Choroid plexus epithelial cell (primary cell): ENCODE measurements at places on chromosomes 4 and X.
A peak's percentile ranks its signal among the peaks of the same experiment; 100 is the strongest.

DNA sequence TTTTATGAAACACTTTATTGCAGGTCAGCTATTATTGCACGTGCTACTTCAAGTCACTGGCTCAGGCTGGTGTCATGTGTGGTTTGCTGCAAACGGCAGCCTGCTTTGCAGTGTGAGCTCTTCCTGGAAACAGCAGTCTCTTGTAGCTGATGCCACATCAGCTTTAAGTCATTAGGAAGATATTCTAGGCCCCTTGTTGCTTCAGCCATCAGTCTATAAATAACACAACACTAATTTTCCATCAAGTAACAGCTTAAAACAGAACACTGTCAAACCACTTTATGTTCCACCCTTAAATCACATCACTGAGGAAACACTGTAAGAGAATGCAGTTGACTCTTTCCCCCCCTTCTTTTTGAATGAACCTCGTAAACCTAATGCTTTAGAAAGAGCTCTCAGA is 93.8 kb downstream of the GATB start:
- no peak for DNase-seq

DNA sequence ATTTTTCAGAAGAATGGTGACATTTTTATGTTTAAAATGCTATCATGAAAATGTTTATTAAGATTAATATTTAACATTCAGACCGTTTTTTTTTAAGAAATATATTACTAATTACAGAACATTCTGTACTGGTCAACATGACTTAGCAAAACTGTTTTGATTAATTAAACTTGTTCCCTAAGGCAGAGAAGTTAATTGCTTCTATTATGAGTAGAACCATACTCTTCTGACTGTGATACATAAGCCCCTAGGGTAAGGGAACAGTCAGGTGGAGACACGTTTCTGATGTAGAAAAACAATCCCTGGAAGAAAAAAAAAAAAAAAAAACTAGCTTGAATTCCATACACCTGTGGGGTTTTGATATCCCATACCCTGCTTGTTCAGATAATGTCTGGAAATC is 97.4 kb downstream of the GPM6A start:
- no peak for DNase-seq

GRCh38 chr4:7626531-7626930 is 191.8 kb upstream of the PSAPL1 start:
- DNase-seq, result no peak

GRCh38 chr4:99762728-99763127 is 53.9 kb upstream of the DAPP1 start:
- no peak for DNase-seq

GRCh38 chrX:426881-427280 is 40.2 kb upstream of the PPP2R3B start:
- DNase-seq, result peak; percentile 14

DNA sequence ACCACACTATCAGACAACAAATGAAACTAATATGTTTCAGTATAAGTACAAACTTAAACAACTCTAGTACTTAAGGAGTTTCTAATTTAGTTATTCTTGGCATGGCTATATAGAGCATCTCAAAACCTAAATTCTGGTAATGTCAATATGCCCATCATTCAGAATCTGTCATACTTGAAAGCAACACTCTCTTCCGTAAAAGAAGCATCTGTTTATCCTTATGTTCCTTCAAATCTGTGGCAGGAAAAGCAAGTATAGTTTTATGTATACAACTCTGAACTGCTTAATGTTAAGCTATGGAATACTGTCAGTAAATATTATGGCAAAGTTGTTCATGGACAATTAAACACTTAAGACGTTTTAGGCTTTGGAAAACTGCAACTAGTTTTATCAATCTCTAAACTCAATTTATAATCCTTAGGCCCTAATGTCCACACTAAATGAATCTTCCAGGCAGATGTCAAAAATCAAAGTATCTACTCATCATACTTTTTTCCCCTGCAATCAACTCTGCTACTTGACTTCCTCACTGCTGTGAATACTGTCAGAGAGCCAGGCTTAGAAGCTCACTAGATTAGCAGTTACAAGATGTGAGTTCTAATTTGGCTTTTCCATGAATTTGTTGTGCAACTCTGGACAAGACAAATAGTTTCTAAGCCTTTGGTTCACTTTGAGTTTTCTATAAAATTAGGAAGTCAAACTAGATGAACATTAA is 109.4 kb downstream of the SCLT1 start:
- no peak for DNase-seq

DNA sequence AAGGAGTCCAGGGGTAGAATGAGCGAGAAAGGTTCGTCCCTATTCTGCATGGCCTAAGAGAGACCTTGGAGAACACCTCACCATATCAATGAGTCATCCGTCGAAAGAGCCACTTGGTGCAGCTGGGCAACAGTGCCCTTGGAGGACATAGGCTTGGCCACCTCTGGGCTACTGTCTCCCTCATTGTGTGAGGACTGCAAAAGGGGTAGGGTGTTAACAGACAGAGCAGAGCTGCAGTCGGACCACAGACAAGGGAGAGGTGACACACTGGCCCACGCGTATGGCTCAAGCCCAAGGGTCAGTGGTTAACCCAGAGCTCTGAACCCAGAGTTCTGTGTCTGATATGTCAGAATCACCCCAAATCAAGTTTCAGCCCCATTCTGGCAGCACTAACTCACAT is 118.2 kb upstream of the BMP3 start:
- DNase-seq, result no peak

- peak; percentile 47 for DNase-seq
Observed at GRCh38 chr4:8269535-8270417, at the start of gene HTRA3. Gene HTRA3, plus strand, starts transcription at chr4:8269754. Its CDS starts 215 bp downstream, at chr4:8269969.

DNA sequence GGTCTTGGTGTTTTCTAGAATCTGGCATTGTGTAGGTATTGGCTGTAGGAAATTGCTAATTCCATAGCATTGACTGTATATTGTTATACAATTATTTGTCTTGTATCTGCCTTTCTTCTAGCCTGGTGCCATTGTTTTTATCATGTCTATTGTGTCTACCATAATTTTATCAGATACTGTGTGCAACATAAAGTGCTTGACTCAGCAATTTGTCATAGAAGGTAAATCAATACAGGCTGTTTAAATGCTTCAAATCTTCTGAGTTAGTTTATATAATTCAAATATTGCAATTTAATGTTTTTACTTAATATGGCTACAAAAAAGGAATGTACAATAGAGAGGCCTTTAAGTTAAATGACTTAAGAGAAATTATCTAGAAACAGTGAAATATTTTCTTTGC is 263.3 kb upstream of the UGT8 start:
- DNase-seq, result no peak

DNA sequence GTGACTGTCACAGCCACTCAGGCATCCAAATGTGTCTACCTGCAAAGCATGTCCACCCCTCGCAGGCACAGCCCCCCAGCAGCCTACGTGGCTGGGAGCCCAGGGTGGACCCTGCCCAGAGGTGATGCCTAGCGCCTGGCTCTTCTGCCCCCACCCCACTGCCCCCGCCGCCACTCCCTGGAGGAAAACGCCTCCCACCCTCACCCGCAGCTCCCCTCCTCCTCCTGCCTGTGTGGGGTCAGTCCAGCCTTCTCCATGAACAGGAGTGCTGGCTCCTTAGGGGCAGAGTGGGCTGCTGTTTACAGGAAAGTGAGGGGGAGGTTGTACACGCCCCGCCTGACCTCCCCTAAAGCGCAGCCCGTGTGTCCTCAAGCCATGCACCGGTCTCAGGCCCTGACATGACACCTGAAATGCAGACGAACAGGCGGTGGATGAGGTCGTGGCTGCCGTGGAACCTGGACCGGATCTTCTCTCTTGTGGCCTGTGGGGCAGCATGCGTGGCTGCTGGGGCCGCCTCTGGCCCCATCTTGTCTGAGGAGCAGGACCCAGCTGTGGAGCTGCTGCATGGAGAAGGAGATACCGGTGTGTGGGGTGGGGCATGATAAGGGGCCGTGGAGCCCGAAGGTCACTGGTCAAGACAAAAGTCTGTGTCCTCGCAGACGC is 11.9 kb upstream of the MXD4 start:
- no peak for DNase-seq

- DNase-seq, result no peak
Observed at GRCh38 chrX:11040996-11041395, 70.1 kb upstream of the HCCS start.

DNA sequence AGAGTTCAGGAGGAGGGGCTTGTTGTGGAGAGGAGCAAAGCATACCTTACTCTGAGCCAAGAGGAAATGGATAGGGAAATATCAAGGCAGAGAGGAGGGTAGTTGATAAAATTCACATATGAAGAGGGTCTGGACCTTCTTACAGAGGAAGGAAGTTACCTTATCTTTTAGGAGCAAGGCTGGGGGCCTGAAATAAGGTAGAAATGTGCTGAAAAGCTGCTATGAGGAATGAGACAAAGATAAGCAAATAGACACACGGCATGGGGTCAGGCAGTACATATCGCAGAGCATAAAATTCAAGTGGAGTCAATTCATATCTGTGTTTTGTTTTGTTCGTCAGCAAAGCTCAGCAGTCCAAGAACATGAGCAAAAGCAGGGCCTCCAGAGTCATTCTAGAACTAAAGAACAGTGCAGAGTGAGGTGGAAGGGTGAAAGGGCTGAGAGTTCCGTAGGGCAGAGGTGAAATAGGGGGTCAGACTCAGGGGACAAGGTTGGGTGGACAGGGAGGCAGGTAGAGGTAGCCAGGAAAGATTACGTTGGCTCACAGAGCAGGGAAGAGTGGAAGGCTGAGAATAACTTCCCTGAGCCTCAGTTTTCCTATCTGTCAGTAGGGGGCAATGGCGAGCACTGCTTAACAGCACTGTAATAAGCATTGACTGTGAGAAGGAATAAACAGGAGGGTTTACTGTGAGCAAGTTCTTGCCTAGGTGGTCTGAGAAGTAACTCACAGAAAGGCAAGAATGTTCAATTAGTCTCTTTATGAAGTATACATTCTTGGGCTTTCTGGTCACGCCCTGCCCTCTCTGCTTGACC is 9.2 kb downstream of the VSIG4 start:
- peak; percentile 11 for DNase-seq

DNA sequence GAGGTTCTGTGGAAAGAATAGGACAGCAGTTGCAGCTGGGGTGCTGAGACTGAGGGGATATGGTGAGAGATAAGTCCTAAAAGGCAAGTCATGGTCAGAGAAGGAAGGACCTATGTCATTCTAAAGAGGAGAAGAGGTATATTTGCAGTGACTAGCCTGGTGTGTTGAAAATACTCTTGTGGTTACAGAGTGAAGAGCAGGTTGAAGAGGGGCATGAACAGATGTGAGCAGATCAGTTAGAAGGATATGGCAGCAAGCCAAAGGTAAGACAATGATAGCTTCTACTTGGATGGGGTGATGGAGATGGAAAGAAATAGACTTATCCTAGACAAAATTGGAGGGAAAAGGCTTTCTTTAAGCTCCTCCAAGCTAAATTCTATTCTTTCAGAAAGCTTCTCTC is 469.8 kb upstream of the CPEB2 start:
- DNase-seq, result no peak
